Hepatic stellate cell (primary cell): ENCODE measurements at places on chromosomes 6 and 20.

DNA sequence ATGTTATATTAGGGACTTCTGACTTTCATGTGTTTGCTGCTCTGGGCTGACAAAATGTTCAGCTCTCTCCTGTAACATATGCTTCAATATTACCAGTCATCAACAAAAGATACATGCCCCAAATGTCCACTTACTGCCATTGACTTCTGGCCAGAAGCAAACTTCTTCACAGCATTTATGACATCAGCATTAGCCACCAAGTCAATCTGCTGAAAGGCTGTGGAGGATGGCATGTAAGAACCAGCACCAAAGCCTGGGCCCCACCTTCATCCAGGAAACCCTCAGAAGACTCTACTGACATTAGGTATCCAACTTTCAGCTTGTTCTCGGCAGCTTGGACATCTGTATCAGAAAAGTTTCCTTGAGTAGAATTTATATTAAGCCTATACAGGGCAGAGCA lies 595.5 kb downstream of the COL12A1 start:
- DNase-seq = no peak

- no peak for DNase-seq
These were observed 259.4 kb upstream of the ECI2 start for GRCh38 chr6:4394786-4395185.

- DNase-seq = no peak
These were observed 17.2 kb downstream of the LAMP5 start for GRCh38 chr20:9531581-9531980.

- no peak for DNase-seq
These were observed 53.8 kb upstream of the CCDC28A start for GRCh38 chr6:138719744-138720143.

DNA sequence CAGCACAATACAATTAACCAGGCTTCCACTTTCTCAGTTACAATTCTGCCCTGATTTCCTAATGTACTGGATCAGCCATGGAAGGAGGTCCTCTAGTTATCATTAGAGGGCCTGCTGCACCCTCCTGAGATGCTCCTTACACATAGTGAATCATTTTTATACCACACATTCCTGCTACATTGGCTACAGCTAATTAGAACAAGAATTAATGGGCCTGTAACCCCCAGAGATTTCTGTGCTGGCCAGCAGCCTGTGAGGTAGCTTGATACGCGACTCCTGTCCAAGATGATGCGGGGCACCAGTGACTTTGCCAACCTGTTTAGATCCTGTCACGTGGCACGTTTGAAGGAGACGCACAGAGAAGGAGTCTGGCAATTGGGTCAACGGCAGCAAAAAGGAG lies 422.8 kb downstream of the EPM2A start:
- DNase-seq = no peak

- DNase-seq = no peak
These were observed 1.1 kb downstream of the PTPRK start for GRCh38 chr6:128519132-128519930.

DNA sequence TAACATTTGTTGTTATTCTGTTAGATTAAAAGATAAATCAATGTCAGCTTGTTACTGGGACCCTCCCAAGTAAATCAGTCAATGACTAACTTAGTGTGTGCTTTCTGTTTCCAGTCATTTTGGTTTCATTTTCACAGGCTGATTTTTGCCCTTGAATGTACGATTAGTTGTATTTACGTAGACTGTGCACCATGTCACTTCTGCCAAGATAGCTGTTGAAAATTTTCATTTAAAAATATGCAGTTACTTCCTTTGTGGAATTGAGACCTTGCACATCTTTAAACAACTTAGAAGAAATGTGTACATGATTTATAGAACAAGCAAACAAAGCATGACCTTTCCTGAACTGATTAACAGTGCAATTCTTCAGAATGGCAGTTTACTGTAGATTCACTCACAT lies 944.8 kb upstream of the CITED2 start:
- peak; percentile 3 for DNase-seq

- DNase-seq = no peak
These were observed 33.7 kb downstream of the PAX1 start for GRCh38 chr20:21739161-21739560.

DNA sequence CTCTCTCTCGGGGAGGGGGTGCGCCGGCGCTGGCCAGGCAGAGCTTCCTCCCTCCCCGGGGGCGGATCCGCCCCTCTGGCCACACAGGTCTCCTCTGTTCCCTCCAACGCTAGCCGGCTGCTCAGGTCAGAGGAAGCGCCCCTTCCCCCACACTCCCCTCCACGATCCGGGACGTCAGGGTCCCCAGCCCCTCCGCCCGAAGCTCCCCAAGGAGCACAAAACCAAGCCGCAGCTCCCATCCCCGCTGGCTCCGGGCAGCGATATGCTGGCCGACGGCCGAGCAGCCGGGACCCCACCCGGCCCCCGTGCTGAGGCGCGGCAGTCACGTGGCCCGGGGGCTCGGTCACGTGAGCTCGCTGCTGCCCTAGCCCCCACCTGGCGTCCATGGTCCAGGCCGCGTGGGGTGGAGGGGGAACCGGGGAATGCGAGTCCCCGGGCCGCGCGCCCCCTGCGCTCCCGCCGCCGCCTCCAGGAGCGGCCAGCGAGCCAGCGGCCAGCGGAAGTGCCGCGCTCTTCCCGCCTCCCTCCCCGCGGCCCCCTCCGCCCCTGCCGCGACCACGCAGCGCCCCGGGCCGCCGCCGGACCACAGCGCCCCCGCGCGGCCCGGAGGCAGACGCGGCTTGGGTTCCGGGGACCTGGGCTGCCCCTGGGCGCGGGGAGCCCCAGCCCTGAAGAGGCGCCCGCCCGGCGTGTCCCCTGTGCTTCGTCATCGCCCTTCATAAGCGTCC lies at the start of gene SLC35B2:
TSS of gene SLC35B2 (minus strand) at position 504 of the 728 bp plus-strand sequence. CDS start at position 386, 118 bp downstream.
- DNase-seq = peak; percentile 87

DNA sequence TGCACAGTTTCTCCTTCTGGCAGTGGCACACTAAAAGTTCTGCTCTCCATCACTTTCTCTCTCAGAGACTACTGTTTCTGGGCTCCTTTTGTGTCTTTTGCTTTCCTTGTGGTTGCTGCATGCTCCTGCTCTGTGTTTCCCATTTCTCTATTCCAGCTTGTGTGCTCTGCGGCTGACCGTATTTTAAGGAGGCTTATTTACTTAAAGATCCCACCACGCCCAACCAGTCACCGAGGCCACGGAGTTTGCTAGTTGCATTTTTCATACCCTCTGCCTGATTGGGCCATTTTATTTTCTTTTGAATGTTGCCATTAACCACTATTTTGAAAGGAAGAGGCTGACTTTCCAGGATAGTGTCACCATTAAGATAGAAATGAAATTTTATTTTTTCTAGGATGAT lies 626.4 kb upstream of the MMS22L start:
- DNase-seq = no peak

- DNase-seq = no peak
These were observed 59.4 kb downstream of the GFOD1 start for GRCh38 chr6:13427801-13428582.

DNA sequence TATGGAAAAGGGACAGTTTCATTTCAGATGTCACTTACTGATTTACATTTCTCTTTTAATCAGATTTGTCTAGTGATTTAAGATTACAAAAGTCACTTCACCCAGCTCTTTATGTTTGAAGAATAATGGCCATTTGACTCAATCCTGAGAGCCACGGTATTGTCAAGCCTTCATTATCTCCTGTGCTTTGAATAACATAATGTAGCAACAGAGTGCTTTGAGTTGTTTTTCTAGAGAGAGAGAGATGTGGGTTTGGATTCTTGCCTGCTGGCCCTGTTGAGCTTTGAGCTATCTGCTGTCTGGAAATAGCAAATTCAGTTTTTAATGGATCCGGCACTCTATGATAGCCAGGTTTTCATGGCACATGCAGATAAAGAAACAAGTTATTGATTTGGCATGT lies 478.4 kb upstream of the SOX4 start:
- no peak for DNase-seq

DNA sequence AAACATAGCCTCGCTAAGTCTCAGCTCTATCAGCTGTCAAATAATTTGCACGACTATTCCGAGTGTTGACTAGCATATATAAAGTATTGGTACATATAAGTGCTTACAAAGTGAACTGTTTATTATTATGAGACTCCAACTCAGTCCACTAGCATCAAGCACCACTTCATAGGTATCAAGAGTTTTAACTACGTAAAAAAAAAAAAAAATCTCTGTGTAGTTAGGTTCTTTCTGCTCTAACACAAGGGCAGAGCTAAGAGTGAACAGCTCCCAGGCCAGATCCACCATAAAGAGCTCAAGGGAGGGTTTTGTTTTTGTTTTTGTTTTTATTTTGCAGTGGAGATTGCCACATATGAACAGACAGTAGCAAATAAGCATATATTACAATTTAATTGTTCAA lies 309.8 kb upstream of the SGK1 start:
- no peak for DNase-seq

GRCh38 chr20:58360936-58361335 lies 28.1 kb upstream of the VAPB start:
- no peak for DNase-seq

DNA sequence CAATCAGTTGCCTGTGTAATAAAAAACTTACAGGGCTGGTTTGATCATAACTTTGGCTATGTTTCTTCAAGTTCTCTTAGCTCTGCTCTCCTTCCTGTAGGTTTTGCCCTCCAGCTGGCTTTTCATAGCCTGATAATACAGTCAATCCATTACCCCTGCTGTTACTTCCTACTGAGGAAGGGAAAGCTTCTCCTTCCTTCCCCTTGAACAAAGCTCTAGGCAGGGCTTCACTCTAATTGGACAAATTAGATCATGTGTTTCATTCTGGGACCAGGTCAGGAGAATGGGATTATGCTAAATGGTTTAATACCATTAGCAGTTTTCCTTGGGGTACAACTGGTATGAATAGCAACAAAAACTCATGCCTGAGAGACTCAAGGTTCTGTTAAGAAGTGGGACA lies 106.8 kb upstream of the MCHR2 start:
- DNase-seq = no peak

DNA sequence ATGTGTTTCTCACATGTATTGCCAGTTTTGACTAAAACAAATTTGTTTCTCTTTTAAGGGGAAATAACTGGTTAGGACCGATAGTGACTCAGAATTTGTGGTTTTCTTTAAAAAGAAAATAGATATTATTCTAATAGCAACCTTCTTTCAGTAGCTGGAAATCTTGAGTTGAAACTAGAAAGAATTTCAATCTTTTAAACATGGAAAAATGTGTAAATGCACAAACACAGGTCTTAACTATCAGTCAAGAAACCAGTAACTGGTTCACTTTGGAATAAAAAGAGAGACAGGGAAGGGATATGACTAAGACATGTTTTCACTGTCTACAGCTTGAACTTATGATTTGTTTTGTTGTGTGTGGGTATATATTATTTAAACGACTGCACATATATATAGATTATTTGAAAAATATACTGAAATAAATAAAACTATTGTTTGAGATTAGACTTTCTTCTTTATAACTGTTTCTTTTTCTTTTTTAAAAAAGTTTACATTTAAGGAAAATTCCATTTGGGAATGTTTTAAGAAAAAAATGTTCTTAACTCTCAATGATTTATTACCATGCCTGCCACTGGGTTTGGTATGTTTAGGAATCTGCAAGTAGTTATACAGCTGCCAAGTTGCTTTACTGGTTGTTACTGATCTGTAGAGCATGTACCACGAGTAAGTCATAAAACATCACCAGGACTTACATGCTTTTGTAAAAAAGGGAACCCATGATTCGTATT lies 753.3 kb upstream of the MARCKS start:
- no peak for DNase-seq

GRCh38 chr20:50194422-50194830 lies 3.8 kb downstream of the CEBPB start:
- DNase-seq = no peak

GRCh38 chr6:12395898-12396297 lies 105.7 kb downstream of the EDN1 start:
- DNase-seq = no peak

DNA sequence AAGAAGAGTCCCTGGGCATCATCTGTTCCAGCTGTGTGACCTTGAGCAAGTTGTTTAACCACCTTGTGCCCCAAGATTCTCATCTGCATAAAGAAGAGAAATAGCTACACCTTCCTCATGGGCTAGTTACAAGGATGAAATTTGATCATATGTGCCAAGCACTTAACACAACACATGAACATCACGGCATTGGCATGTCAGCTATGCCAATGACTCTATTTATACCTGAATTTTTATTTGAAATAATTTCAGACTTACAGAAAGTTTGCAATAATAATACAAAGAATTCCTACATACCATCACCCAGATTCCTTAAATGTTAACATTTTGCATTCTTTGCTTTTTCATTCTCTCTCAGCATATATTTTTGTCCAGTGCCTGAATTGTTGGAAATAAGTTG lies 21.0 kb upstream of the TCF15 start:
- DNase-seq = no peak

DNA sequence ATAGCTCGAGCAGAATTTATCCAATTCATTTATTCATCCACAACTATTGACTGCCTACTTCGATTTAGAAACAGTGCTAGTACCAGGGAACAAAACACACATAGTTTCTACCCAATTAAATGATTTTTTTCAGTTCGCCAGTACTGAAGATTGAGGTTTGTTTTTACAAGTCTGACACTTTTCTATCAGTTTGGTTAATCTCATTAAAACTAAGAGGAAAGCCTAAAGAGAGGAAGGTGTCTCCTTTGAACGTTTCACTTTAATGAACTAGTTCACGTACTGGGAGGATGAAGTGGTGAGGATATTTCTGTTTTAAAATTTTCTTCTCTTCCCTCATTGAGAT lies 570 bp upstream of the ANKS1A start:
- no peak for DNase-seq

DNA sequence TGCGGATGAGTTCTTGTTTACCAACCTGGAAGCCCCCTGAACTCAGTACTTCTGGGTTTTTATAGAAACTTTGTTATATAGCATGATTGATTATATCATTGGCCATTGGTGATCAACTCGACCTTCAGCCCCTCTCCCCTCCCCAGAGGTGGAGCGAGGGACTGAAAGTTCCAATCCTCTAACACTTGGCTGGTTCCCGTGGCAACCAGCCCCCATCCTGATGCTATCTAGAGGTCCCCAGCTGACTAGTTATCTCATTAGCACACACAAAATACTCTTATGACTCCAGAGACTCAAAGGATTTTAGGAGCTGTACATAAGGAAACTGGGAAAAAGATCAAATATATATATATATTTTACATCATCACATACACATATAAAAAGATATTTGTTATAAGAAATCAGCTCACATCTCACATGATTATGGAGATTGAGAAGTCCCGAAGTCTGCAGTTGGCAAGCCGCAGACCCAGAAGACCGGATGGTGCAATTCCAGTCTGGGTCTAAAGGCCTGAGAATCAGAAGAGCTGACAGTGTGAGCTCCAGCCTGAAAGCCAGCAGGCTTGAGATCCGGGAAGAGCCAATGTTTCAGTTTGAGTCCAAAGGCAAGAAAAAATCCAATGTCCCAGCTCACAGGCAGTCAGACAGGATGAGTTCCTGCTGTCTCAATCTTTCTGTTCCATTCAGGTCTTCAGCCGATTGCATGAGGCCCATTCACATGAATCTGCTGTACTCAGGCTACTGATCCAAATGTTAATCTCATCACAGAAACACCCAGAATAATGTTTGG lies 179.3 kb upstream of the DTNBP1 start:
- no peak for DNase-seq

DNA sequence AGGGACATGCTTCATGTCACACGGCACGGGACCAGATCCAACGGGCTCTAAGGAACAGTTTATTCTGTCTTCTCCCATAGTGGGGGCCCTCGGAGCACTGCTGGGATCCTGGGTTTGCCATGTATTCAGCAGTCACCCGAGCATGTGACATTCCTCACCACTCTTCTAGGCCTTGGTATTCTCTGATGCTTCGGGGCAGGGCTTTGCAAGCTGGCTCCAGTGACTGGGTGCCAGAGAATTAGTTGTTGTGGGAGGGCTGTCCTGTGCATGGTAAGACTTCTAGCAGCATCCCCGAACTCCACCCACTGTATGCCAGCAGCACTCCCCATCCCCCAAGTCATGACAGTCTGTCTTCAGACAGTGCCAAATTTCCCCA lies 5.4 kb downstream of the CCN5 start:
- peak; percentile 68 for DNase-seq
